Naive B cell (primary cell): ENCODE measurements at places on chromosomes 7 and 10.

- no peak for DNase-seq
These were observed 38.8 kb downstream of the PRKAG2 start for GRCh38 chr7:151838072-151838471.

DNA sequence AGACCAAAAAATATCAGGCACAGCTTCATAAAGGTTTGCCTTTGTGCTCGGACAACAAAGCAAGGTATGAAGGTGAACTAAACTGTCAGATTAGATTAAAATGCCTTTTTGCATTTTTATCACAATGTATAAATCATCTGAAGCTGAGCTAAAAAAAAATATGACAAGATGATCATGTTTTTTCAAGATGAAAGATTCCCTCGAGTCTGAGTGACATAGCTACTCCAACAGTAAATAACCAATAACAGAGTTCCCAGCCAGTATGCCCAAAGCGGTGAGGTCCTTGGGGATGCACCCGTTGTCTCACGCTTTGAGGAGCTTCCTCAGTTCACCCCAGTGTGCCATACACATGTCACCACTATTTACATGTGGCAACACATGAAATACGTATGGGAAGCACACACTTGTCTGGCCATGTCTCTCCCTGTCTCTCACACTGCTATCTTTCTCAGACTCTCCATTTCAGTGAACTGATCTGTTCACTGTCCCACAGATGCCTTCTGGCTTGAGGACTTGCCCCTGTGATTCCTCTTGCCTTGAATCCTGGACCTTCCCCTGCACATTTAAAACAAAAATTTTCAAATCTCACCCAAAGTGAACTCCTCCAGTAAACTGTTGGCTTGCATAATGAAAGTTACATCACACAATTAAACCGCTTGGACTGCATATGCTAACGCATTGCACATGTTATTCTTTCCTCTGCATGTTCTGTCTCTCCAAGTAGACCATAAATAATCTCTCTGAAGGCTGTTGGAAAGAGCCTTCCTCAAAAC is 2.6 kb upstream of the PIK3CG start:
- DNase-seq = no peak

DNA sequence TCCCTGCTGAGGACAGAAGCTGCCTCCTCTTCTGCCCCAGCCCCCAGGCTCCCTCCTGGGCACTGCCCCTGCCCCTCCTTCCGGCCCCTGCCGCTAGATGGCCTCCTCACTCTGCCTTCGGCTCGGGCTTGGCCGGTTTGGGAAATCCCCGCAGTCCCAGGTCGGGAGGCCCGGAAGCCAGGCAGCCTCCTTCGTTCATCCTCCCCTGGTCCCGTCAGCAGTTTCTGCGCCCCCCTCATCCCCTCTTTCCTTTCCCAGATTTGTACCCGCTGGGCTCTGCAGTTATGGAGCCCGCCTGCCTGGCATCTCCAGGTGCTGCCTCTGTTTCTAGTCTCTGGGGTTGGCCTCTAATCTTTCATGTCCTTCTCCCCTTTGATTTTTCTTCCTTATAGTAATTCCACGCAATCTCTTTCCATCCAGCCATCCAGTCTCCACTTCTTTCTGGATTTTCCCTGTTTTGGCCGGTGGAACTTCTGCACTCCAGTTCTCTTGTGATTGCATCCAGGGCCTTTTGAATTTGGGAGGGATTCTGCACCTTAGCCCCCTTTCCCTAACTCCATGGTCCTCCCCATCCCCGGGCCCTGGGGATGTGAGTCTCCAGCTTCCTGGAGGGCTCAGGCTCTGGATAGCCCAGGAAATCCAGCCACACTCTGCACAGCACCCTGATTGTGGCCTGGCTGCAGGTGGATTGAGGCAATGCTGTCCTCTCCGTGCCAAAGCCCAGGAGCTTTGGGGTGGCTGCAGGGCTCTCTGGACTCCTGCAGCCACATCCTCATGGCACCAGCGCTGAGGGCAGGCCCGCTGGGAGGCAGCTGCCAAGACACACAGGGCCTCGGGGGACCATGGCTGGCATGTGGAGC is 3.3 kb upstream of the SHH start:
- peak; percentile 30 for DNase-seq

DNA sequence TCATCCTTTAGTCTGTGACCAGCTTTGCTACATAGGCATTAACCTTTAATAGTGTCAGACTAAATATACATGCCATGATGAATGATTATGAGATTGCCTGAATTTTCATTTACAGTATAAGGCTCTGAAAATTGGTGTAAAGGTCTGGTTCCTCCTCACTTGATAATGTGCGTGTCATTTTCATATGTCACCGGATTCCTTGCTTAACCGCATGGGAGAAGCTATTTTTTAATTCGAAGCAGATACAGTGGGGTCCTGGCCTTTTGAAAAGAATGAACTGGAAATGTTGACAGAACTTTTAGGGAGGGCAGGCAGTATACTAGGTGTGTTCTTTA is 192.4 kb upstream of the SH2B2 start:
- DNase-seq = no peak

GRCh38 chr7:50712252-50713122 is 70.2 kb downstream of the GRB10 start:
- no peak for DNase-seq

GRCh38 chr7:137933270-137934017 is 68.4 kb downstream of the CREB3L2 start:
- no peak for DNase-seq

DNA sequence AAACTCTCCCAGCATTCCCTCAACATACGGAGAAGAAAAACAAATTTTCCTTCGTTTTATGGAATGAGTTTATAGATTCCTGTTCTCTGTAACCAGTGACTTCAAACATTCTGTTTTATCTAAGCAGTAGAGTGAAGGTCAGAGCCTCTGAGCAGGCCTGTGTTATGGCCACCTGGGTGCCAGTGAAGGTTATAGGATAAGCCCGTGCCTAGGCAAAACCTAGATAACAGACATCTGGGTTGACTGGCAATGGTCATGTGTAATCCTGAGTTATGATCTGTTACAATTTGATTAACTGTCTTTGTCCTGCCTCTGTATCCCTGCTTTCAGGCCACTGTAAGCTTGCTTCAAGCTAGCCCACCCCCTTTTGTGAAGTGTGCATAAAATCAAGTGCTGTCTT is 8.3 kb downstream of the LSM5 start:
- DNase-seq = no peak
